NCI-H524 (cell line): ENCODE measurements at places on chromosomes 12 and 14.

DNA sequence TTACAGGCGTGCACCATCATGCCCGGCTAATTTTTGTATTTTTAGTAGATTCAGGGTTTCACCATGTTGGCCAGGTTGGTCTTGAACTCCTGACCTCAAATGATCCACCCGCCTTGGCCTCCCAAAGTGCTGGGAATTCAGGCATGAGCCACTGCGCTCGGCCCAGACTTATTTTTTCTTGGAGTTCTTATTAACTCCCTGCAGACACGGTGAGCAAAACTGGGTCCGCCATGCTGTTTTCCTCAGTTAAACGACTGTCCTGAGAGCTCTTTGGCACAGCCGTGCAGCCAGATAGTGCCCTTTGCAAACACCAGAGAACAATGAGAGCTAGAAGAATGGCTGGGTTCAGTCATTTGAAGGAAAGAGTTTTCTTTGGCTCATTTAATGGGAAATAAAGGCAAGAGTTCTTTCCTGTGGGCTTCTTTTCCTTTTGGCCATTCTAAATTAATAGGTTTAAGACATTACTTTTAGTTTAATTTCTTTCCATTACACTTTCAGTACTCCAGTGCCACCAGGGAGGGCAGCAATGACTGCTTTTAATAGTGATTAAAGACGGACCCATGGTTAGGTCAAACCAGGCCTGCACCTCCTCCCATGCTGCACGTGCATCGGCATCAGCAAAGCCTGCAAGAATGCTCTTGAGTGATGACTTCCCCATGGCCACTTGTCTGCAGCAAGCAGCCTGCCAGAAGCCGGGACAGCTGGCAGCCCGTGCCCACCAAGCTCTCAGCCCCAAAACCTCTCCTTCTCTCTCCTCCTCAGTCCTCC lies 60.7 kb downstream of the VCPKMT start:
- DNase-seq = peak; percentile 77

- DNase-seq = no peak
Measured at GRCh38 chr14:104586832-104587620, 7.5 kb downstream of the C14orf180 start.

GRCh38 chr12:121034616-121035305 lies 4.3 kb downstream of the OASL start:
- no peak for DNase-seq

DNA sequence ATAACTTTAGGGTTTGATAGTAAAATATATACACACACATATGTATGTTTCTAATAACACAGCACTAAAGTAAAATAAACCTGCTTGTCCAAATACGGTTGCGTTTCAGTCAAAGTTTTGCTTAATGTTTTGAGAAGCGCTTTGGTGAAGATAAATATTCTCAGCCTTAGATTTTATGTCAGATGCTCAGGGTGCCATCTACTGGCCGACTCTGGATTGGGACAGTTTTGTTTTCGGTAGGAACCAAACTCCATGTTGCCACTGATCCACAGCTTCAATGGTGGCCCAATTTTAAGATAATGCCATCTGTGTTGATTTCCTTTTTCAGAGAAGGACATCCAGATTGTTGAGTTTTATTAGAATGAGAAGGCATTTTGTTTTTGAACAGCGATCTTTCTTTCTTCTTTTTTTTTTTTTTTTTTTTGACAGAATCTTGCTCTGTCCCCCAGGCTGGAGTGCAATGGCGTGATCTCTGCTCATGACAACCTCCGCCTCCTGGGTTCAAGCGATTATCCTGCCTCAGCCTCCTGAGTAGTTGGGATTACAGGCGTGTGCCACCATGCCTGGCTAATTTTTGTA lies 43.1 kb downstream of the LLPH start:
- DNase-seq = peak; percentile 34

- DNase-seq = no peak
Measured at GRCh38 chr12:6849976-6850560, 1.0 kb downstream of the CDCA3 start.

GRCh38 chr14:105999361-106000028 lies 473.1 kb downstream of the TMEM121 start:
- peak; percentile 56 for DNase-seq

DNA sequence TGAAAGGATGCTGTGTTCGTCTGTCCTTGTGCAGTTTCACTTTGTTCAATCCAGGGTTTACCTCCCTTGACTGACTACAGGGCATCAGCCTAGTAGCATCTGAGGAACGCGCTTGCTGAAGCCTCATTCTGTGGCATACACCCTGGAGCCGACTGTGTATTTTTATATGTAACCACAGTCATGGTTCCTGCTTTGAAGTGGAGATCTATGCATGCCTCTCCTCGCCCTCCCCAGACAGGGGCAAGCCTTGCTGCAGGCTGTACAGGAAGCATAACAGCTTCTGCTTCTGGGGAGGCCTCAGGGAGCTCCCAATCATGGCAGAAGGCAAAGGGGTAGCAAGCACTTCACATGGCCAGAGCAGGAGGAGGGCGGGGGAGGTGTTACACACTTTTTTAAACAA lies 262.1 kb downstream of the BCL11B start:
- no peak for DNase-seq

- DNase-seq = no peak
Measured at GRCh38 chr12:51329742-51330141, 5.8 kb upstream of the BIN2 start.

DNA sequence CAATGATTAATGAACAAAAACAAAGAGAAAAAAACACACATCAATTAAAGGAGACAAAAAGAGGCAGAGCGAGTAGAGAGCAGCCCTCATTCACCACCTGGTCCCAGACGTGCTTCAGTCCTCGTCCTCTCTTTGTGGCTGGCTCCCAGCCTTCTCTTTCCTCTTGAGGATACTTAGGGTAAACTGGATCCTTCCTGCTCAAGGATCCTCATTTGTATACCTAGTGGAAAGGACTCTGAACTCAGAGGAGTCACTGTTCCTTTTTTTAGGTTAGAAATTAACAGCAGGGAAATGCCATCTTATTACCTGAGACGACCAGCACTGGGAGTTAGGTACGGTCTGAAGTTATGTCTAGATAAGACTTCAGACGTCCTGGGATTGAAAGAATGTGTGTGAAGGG lies 9.7 kb downstream of the MLEC start:
- DNase-seq = no peak

GRCh38 chr12:19998961-19999804 lies 369.2 kb upstream of the PDE3A start:
- no peak for DNase-seq

DNA sequence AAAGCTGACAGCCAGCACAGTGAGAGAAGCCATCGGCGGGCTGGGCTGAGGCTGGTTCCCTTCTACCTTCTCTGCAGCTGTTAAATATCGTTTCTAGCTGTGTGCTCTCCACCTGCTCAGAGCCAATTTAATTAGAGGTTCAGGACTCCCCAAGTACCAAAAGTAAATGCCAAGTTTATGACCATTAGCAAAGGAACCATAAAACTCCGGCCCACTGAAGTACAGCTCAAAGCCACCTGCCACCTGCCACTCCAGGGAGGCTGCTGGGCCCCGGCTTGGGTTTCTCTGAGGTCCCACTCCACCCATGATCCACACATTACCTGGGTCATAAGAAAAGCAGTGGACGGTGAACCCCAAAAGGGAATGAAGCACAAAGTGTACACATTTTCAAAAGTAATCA lies 272.8 kb downstream of the KSR2 start:
- DNase-seq = no peak

- no peak for DNase-seq
Measured at GRCh38 chr12:124109760-124110159, 136.7 kb downstream of the ZNF664 start.

GRCh38 chr12:130952171-130952954 lies 1.3 kb upstream of the ADGRD1 start:
- DNase-seq = no peak

DNA sequence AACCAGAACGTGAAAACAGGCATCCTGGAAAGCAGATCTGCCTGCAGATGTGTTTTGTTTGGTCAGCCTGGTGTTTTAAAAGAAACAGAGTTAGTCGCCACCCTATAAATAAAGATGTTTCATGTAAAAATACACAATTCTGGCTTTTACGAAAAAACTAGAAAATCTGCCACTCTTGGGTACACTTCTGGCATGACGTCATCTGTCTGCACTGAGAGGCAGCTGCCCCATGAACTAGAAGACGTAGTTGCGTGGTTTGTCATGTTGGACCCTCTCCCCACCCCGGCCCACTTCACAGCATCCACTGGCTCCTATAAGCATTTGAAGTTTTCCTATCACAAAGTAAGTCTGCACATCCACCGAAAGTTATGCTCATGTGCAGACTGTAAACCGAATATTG lies 392.5 kb downstream of the GLT1D1 start:
- no peak for DNase-seq

DNA sequence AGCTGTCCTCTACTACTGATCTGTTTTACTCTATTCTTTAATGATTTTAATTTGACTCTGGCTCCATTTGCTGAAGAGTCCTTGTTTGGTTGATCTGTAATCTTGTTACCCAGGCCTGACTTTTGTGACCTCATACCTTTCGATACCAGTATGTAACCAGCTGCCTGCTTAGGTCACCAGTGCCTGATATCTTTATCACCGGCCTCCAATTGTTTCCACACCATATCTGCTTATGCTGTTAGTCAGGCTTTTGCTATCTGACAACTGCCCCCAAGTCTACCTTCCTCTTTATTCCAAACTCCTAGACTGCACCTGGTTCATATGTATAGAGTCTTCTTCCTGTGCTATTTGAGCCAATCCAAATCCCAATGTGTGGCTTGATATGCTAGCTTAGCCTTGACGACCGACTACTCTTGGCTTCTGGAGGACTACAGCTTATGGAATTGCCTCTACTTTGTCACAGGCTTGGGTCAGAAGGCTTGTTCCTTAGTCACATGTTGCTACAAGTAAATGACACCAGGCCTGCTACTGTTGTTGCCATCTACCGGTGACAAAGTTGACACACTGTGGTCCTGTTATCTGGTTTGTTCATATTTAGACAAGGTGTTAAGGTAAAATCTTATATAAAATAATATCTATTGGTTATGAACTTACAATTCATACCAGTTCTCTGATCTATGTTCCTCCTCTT lies 193.9 kb downstream of the TRHDE start:
- no peak for DNase-seq

DNA sequence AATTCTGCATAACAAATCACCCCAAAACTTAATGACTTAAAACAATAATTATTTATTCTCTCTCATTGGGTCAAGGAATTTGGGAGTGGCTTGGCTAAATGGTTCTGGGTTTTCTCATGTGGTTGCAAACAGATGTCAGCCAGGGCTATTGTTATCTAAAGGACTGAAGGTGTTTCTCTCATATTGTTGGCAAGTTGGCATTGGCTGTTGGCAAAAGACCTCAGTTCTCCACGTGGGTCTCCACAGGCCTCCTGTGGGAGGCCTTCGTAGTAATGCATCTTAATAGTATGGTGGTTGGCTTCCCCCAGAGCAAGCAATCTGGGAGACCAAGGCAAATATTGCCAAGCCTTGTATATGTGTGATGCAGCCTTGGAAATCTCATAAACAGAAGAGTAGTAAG lies 14.4 kb downstream of the GALNT16 start:
- no peak for DNase-seq

GRCh38 chr12:22396253-22396652 lies 61.7 kb upstream of the ST8SIA1 start:
- no peak for DNase-seq
